Muscle of arm (tissue), 14 donors: ENCODE measurements at places on chromosomes 11 and 22. TPM values are rescaled to one million over a fixed set of nuclear protein-coding genes. Genes with fewer than 3 reads are reported as not detected.
A peak's percentile ranks its signal among the peaks of the same experiment; 100 is the strongest.

DNA sequence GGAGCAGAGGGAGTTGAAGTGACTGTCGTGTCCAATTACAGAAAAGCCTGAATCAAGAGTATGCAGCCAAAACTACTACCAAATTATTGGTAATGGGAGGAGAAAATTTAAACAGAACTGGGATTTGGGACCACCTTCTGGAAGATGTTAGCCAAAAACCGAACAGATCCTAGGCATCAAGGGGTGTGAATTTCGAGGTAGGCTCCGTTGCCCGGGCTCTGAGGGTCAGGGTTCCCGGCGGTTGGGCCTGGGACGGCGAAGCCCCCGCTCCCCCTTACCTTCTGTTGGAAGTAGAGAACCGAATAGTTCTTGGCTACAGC is 313 bp downstream of the PRCP start:
- no peak for DNase-seq

DNA sequence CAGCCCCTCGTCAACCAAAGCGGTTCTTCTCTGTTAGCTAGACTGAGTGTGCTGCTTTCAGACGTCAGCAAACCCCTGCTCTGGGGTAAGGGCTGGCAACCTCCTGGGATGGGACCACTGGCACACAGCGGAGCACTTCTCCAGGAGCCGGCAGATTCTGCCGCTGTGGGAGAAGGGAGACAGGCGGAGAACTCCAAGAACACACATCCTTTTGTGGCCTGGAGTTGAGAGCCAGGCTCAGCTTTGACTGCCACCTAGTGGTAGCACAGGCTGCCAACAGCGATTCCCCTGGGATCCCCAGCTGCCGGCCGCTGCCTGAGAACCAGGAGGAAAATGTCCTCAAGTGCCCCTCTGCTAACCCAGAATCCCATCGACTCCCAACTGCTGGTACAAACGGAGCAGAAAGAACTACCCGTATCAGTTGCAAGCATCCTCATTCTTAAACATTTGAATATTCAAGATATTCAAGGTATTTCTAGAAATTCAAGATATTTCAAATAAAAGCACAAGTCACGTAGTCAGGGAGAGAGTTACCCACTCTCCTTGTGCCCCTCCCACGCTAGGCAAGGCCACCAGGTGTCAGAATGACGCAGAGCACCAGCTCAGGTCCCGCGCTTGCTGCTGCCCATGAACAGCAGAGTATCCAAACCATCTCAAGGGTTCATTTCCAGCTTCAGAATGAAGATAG is 4.9 kb downstream of the LTO1 start:
- peak; percentile 92 for DNase-seq

- DNase-seq: no peak
Observed at GRCh38 chr11:57180081-57180561, 1.6 kb upstream of the LRRC55 start.

- DNase-seq: no peak
Observed at GRCh38 chr22:46159777-46160176, 9.5 kb downstream of the PPARA start.

GRCh38 chr11:96222102-96222501 is 120.9 kb downstream of the MAML2 start:
- DNase-seq: no peak

GRCh38 chr11:10476927-10477689 is 22.0 kb downstream of the AMPD3 start:
- DNase-seq: no peak

- no peak for DNase-seq
Observed at GRCh38 chr11:2750101-2750681, 50.4 kb upstream of the KCNQ1OT1 start.

- no peak for DNase-seq
Observed at GRCh38 chr11:120871924-120872323, 152.0 kb upstream of the TBCEL start.

DNA sequence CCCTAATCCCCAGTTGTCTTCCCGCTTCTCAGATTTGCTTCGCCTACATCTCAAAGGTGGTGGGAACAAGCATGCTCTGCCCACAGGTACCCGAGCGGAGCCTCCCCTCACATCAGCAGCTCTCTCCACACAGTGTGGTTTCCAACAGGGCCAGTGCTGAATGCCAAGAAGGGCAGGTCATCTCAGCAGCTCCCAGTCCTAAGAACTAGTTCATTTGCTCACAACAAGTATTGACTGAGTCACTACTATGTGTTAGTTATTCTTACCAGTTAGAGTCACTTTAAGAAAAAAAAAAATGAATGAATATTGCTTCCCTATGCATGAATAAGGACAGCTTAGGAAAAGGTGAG is 66.2 kb downstream of the THAP12 start:
- DNase-seq: no peak

DNA sequence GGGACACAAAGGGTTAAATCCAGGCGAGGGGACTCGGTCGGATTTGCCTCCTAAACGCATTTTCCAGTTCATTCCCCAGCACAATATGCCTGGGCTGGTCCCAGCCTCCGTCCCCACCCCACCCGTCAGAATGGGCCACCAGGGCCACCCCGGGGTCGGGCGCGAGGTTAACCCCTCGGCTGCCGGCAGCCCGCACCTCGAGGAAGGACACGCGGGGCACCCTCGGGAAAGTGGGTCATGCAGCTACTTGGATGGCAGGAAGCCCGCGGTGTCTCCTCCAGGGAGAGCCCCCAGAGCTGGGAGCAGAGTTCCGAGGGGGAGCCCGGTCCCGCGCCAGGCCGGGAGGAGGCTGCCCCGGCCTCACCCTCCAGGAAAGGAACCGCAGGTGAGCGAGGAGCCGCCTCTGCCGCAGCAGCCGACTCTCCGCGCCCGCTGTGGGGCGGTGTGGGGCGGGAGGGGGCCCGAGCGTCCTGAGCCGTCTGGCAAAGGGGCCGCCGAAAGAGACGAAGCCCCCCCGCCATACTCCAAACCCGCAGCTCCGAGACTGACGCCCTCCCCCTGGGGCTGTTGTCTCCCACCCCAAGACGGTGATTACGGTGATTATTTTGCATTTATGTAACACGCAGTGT is 1.4 kb downstream of the NECTIN1 start:
- DNase-seq: no peak

DNA sequence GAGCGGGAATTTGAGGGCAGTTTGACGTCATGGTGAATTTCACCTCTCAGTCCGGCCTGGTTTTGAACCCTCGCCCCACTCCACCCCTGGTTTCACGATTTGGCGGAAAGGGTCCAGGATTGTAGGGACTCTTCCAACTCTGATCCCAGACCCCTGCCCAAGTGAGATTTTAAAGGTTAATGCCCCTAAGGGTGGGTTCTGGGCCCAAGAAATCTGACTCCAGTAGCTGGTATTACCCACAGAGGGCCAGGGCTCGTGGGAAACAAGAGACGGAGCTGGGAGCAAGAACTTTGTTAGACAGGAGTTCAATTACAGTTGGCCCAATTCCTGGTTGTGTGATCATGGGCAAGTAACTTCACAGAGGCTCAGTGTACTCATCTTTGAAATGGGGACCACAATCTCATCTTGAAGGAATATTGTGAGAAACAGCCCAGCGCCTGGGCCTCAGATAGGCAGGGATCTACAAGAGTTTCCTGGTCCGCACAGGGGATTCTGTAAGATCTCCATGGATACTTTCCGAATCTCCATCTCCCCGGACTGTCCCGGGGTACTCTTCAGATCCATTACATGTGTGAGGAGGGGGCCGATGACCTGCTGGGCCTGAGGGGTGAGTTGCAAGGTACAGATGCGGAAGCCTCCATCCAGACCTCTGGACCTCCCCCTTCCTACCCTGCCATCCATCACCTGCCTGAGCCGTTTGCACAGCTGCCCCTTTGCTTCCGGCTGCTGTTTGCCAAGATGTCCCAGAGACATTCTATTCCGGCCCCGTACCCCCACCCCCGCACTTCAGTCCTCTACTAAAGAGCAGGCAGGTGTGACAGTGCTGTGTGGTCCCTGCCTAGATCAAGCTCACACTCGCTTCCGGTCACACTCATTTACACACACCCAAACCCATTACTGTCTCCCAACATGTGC is 687 bp upstream of the CALCA start:
- DNase-seq: no peak

DNA sequence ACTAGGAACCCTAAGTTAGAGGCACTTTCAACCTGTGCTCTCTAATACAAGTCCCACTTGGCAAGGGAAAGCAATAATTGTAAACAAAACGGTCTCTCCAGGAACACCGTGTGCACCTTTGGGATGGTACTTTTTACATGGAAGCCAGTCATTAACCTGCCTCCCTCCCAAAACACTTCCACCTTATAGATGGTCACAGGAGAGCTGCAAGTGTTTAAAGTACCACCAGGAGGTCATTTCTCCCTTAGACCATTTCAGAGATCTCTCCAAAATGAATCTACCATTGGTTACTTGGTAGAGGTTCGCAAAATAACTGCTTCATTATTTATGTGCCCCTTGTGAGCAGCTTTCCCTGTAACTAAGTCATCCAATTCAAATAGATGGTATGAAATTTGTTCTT is 375.3 kb downstream of the DYNC2H1 start:
- DNase-seq: no peak

DNA sequence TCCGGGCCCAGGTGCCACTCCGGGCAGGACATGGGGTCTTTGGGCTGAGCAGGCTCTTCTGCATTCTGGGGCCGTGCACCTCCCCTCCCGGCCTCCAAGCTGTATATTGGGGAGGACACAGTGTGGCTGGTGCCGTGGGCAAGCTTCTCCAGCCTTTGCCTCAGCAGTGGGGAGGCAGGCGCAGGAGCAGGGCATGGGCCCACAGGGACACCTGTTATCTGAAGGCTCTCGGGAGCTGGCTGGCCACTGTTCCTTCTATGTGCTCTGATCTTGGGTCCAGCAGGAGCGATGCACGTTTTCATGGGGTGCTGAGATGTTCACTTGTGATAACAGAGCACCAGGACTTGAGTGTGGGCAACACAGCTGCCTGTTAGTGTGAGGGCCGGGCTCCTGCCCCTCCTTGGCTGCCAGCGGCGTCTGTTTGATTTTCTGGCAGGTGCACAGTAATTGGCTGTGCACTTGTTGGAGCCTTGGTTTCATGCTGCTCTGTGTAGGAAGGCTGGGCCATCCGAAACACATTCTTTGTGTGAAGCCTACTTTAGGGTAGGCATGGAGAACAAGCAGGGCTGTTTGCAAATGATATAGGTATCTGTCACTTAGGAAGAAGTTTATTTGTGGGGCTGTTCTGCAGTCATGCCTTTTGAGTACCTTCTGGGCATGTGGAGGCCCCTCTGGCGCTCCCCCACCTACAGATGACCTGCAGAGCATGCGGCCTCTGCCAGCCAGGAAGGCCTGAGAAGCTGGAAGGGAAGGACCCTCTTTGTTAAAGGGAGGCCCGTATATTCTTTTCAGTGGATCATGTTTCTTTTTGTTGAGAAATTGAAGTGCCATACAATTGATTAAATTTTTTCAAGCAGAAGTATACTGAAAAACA is 201.5 kb downstream of the TBC1D22A start:
- no peak for DNase-seq

- no peak for DNase-seq
Observed at GRCh38 chr11:3224401-3225057, 5.9 kb upstream of the MRGPRG start.

GRCh38 chr22:24500277-24500820 is 5.2 kb downstream of the UPB1 start:
- no peak for DNase-seq

DNA sequence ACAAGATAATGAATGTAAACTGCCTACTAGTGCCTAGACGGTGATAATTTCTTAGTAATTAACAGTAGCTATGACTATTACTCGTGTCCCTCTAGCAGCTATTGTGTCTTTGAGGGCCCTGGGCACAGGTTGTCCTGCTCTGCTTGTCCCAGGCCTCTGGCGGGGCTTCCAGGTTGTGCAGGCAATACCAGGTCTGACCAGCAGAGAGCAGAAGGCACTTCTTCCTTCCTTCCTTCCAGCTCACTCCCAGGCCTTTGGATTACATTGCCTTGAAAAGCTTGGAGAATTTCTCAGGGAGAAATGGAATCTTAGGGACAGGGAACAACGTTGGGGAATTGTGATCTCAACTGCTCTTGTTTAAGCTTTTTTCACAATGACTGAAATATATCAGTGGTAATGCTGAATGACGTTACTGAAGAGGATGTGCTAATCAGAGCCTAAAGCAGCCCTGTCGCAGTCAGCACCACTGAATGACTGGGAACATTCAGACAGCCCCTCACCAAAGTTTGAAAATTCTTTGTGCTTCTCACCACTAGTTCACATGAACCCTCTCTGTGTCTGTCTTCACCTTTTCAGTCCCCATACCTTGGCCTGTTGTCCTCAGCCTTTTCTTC is 8.4 kb upstream of the CCKBR start:
- peak; percentile 69 for DNase-seq

DNA sequence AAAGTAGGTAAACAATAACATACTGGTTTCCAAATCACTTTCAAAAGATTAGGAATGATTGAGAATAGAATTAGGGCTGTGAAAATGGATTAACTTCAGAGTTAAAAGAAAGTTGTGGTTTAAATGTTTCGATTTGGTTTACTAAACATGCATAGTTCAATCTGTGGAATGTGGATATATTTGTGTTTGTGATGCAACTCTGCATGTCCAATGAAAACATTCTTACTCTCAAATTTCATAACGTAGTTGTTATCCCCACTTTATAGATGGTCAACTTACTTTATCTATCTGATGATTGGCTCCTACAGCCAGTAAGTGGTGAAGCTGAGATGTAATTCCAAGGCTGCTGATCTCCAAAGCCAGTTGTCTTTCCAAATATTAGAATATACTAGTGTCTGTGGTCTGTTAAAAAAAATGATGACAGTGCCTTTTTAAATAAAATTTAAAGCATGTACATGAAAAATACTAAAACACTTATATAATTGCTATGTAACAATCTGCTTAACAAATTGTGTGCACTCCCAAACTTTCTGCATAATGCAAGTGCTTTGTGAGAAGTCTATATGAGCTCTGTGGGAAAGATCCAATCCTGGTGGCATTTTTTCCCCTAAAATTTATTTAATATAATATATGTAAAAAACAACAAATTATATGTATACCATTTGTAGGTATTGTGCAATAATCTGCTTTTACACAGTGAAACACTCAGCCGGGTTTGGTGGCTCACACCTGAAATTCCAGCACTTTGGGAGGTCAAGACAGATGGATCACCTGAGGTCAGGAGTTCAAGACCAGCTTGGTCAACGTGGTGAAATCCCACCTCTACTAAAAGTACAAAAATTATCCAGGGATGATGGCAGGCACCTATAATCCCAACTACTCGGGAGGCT is 9.7 kb upstream of the SIK3 start:
- DNase-seq: no peak

Gene CRYBB3
- polyA plus RNA-seq: not detected

Gene CCDC90B
- 95.2 TPM for polyA plus RNA-seq

Gene MISFA
- polyA plus RNA-seq: 3.5 TPM

Gene CHKB
- 40.7 TPM for polyA plus RNA-seq

Gene RAPSN
- polyA plus RNA-seq: 76.9 TPM

Gene SYCE3
- not detected for polyA plus RNA-seq

Gene KDM4D
- 1.5 TPM for polyA plus RNA-seq

Gene RSF1
- polyA plus RNA-seq: 38.6 TPM

Gene ZNF215
- polyA plus RNA-seq: 0.57 TPM

Gene RIBC2
- polyA plus RNA-seq: 2.0 TPM

Gene MUC5AC
- not detected for polyA plus RNA-seq

Gene BTBD18
- 0.15 TPM for polyA plus RNA-seq

Gene MS4A6A
- 26.6 TPM for polyA plus RNA-seq

Gene MAJIN
- not detected for polyA plus RNA-seq

Gene PLAAT5
- polyA plus RNA-seq: 7.4 TPM
